ENCODE measurements at places on chromosomes 4 and X. TPM values are rescaled to one million over a fixed set of nuclear protein-coding genes. Genes with fewer than 3 reads are reported as not detected.

TRAM1L1 gene
- total RNA-seq, result 1.3 TPM

ELK1 gene
- 25.3 TPM for total RNA-seq

DNA sequence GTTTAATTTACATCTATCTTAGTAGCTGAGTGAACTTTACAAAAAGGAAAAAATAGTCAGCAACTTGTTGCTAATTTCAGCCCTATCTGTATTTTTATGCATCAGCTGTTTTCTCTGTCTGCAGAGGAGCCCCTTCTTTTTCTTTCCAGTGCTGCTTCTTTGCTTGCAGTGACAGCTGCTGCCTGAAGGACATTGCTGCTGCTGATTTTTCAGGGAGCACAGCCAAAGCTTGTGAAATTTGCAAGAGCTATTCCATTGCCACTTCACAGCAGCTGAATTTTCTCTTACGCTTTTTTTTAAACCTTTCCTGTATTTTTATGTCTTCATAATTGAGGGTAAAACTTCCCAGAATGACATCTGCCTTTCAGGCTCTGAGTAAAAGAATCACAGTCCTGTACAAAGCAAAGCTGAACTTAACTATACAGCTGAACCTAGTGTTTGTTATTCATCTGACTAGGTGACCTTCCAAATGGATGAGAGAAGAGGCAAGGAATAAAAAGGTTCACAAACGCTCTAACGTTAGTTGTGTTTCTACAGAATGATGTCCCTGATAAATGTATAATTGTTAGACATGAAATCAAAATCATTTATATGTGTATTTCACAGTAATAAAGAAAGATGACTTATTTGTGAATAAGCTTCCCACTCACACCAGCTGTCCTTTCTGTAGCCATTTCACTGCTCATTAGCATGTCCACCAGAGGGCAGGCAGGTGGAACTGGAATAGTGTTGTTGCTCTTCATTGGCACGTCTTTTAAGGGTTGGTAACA lies 541.4 kb downstream of the ADGRL3 start:
- H3K4me3 ChIP-seq, result no peak overlapping the region

- H3K4me1 ChIP-seq, result no peaks in the 10 kb centered on the region
- DNase-seq, result no peak
- peaks cover 69% of the 10 kb centered on the region for H3K36me3 ChIP-seq
These were observed 11.6 kb downstream of the CXCR3 start for GRCh38 chrX:71606536-71607216.

- no peak overlapping the region for H3K4me3 ChIP-seq
- H3K27ac ChIP-seq, result no peak overlapping the region
- H3K36me3 ChIP-seq, result no peaks in the 10 kb centered on the region
- DNase-seq, result no peak
These were observed 12.4 kb downstream of the DDIT4L start for GRCh38 chr4:100177855-100178254.

MAP7D3 gene
- 8.2 TPM for total RNA-seq

Data from lower lobe of right lung (tissue), 2 donors.